ENCODE measurements at places on chromosomes 3 and 15.

DNA sequence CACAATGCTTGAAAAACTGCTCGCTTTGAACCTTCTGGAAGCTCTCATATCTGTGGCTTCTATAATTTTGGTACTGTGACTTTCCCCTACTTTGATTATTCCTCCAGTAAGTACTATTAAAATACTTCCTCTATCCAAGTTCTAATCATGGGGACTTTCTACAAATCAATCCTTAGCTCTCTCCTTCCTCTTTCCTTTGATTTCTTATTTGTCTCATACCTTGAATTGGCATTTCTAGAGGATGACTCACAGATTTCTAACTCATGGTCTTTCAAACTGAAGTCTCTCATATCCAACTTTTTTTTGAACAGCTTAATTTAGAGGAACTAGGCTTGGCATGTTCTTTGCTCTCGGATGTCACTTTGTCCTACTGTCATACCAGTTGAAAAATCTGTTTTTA, 241.8 kb downstream of the TBC1D5 start:
- DNase-seq: no peak

GRCh38 chr15:96053031-96053780, 277.3 kb upstream of the NR2F2 start:
- no peak for DNase-seq

- no peak for DNase-seq
These were observed 390.7 kb upstream of the RGMA start for GRCh38 chr15:93479715-93480114.

- no peak for DNase-seq
These were observed 55.7 kb downstream of the EPHB1 start for GRCh38 chr3:134850761-134851160.

- no peak for DNase-seq
These were observed 120.1 kb upstream of the UBE2E1 start for GRCh38 chr3:23685541-23686258.

DNA sequence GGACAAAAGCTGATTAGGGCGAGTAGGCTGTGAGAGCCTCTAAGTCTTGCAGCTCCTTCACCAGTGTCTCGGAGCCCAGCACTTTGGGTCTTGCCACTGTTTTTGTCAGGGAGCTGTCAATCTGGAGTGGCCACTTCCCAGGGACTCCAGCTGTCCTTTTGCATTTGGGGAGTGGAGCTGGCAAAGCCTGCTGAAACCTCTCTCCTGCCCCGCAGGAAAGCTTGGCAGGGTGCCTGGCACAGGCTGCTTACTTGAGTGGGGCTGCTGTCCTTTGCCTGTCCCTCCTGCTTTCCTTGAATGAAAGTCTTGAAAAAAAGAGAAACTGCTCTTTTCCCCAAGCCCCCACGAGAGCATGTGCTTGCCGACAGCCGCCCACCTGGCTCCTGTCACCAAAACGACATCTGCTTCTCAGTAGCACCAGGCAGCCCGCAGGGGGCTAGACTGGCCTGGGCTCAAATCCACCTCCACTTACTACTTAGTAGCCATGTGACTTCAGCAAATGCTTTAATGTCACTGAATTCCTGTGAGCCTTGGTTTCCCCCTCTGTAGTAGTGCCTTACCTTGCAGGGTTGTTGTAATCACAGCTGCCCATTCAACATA, 13.7 kb downstream of the USP13 start:
- no peak for DNase-seq

DNA sequence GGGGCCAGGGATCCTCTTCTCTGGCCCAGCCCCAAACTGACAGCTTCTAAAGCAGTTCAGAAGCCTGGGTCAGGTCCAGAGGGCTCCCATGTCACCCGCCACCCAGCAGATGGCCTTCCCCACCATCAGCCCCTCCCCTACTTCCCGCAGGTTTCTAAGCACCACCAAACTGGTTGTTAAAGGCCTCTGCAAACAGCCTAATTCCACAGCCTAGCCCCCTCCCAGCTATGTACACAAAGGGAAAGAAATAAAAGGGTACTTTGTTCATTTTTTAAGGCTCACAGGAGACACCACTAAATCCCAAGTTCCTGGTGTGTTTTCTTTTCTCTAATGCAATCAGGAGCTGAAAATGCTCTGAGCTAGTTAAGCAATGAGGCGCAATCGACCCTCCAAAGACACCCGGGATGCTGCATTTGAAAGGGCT, 30.6 kb downstream of the PLCH1 start:
- DNase-seq: no peak

- DNase-seq: no peak
These were observed 180.6 kb downstream of the FMN1 start for GRCh38 chr15:33013827-33014445.

DNA sequence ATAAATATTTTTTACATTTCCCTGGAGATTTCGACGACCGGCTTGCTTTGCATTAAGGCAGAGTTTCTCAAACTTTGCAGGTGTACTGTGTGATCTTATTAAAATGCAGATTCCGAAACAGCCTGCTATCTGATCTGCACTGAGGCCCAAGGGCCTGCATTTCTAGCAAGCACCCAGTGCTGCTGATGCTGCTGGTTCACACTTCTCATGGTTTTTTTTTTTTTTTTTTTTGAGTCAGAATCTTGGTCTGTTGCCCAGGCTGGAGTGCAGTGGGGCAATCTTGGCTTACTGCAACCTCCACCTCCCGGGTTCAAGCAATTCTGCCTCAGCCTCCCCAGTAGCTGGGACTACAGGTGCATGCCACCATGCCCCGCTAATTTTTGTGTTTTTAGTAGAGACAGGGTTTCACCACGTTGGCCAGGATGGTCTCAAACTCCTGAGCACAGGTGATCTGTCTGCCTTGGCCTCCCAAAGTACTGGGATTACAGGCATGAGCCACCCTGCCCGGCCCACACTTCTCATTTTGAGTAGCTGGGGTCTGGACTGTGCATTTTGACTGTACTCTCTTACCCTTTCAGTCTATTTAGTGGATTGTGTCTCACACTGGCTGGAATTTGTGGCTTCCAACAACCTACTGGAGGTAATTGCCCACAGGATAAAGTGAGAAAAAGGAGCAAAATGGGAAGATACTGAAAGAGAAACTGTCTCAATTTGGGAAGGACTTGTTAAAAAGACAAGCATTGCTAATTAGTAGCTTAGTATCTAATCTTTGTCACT, 94.1 kb downstream of the ITPR1 start:
- DNase-seq: no peak

DNA sequence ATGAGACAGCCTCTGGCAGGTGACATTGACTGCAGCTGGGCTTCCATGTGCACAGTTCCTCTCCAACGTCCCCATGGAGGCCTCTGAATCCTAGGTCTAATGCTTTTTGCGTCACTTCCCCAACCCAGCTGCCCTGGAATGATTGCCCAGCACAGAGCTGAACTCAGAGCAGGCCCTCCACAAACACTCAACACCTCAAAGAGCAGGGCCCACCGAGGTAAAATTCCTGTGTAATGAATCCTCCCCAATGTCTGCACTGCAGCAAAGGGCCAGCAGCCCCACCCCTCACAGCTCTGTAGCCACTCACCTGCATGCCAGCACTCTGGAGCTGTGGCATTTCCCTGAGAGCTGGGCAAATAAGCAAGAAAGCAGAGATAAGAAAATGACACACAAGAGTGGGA, 42.6 kb upstream of the DUSP7 start:
- no peak for DNase-seq

DNA sequence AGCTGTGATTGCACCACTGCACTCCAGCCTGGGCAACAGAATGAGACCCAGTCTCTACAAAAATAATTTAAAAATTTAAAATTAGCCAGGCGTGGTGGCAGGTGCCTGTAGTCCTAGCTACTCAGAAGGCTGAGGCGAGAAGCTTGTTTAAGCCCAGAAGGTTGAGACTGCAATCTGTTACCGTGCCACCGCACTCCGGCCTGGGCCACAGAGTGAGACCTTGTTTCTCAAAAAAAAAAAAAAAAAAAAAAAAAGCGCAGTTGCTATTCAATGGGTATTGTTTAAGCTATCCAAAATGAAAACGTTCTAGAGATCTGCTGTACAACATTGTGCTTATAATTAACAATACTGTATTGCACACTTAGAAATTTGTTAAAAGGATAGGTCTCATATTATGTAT, 24.0 kb downstream of the ZNF148 start:
- no peak for DNase-seq

DNA sequence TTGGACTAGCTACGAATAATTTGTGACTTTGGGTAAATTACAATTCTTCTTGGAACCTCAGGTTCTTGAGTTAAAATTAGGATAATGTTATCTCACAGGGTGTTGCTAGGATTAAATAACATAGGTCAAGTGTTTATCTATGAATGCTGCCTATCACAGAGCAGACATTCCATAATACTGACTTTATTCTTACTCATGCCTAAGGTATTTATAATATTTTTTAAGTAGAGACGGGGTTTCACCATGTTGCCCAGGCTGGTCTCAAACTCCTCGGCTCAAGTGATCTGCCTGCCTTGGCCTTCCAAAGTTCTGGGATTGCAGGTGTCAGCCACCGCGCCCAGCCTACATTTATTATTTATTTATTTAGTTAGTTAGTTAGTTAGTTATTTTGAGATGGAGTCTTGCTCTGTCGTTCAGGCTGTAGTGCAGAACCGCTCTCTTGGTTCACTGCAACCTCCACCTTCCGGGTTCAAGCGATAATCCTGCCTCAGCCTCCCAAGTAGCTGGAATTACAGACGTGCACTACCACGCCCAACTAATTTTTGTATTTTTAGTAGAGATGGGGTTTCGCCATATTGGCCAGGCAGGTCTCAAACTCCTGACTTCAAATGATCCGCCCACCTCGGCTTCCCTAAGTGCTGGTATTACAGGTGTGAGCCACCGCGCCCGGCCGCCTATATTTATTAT, 741 bp upstream of the ZNF106 start:
- no peak for DNase-seq

DNA sequence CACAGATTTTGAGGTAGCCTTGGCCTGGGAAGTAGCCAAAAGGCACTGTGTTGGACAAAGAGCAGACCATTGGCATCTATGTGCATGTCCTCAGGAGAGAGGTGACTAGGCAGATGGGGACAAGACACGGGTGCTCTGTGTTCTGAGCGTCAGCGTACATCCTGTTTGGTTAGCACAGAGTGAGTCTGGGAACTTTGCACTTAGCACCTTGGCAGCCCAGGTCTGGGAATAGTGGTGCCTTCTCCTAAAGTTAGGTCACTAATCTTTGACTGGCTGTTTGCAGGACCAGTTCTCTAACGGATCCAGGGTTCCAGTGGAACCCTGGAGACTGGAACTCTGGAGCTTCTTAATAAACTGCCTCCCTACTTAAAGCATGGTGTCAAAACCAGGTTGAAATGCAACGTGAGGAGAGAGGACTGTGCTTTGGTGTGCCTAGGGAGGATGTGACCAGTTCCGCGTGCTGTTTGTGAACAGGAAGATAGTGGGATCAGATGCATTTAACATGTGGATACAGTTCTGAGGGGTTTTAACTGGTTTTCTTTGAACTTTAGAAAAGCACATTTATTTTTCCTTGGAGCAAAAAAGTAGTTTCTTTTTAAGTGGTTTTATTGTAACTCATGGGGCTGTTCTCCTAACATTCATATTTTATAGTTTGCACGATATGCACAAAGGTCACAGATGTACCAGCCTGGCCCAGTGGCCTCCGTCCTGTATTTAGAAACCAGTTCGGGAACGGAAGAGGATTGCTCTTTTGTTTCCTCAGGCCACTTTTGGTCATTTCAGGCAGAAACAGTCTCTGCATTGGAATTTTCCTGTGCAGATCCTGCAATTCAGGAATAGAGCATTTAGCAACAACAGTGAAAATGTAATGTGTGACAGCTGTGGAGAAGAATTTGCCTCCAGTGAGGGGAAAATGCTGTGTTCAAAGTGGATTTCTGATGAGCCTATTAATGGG, 48.8 kb downstream of the ABHD2 start:
- DNase-seq: no peak

DNA sequence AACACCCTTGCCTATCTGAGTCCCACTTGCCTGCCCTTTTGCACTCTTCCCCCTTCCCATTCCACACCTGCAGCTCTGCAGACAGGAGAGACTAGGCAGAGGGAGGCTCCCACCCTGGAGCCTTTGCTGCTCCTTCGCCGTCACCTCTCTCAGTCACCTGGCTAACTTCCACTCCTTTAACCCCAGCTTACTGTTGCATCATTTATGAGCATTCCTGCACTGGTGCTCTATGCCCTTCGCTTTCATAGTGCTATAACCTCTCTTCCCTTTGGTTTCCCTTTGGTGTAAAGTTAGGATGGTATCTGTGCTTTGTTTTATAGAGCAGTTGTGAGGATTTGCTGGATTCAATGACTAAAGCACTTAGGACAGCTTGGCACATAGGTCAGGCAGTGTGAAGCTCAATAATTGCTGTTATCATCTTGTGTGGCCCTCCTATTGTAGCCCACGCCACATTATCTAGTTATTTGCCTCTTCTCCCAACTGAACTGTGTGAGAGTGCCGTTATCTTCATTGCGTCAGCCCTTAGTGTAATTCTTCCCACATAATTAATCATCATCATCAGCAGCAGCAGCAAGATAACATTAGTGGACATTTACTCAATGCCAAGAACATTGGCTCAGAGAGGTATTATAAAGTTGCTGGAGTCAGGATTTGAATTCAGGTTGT, 253.9 kb downstream of the CACNA2D3 start:
- DNase-seq: no peak

DNA sequence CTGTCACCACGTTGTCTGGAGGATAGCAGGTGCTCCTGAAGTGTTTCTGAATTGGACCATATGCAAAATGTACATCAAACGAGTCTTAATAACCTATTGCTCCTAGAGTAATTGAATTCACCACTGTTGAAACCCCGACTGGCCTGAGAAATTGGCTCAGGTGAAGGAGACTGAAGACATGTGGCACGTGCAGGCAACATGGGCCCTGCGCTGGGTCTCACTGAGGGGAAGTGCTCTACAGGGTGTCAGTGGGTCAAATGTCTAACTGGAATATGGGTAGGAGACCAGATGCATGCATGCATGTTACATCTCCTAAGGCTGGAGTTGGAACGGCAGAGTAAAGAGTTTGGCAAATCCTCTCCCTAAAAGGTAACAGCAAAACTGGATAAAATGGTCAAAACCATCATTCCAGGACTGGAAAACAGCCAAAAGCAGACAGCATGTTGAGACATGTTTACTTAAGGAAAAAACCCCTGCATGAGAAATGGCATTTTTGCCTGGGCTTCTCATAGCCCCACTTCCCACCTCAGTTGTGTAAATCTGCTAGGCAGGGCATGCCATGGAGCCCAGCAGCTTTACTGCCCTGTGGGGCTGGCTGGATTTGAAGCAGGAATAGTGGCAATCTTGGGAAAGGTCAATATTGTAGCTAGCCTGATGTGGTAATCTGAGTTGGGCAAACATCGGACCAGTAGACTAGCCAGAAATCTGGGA, 131.3 kb downstream of the TJP1 start:
- no peak for DNase-seq

All from CD4-positive, alpha-beta T cell (primary cell).